ENCODE measurements at places on chromosomes 4 and X.

DNA sequence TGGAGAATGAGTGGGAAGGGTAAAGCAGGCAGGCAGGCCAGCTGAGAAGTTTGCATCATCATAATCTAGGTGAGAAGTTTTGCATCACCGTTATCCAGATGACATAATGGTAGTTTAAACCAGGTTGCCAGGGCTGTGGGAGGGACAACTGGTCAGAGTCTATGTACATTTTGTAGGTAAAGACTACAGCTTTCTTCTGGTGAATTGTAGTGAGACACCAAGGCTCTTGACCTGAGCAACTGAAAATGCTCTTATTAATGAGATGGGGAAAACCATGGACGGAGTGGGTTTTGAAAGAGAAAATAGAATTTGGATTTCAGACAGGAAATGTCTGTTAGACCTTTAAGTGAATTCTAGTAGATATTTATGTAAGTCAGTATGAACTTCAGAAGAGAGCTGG is 76.0 kb upstream of the VEGFC start:
- no peak for DNase-seq

DNA sequence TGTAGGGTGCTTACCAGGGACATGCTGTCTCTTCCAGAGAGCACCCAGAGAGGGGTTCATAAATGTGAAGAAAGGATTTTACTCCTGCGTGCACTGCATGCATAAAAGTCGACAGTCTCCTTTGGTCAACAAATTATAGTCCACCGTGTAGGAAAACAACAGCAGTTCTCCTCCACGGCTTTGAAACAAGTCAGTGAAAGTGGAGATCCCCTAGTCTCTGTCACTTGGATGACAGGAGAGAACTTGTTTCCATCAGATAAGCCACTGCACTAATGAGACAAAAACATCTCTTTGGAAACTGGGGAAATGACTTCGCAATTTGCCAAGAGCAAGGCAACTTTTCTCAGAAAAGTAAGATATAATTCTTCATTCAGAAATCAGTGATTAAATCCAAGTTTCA is 9.7 kb downstream of the UNC5C start:
- DNase-seq, result no peak

DNA sequence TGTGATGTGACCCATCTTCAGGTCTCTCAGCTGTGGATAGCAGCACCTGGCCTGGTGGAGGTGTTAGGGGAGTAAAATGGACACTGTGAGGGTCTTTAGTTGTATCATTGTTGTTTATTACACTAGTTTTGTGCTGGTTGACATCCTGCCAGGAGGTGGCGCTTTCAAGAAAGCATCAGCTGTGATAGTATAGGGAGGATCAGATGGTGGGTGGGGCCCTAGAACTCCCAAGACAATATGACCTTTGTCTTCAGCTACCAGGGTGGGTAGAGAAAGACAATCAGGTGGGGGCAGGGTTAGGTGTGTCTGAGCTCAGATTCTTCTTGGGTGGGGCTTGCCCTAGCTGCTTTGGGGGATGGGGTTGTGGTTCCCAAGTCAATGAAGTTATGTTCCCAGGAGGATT is 162.8 kb downstream of the PPP1R2C start:
- DNase-seq, result no peak

- no peak for DNase-seq
These were observed 270.4 kb downstream of the LDB2 start for GRCh38 chr4:16627999-16628398.

DNA sequence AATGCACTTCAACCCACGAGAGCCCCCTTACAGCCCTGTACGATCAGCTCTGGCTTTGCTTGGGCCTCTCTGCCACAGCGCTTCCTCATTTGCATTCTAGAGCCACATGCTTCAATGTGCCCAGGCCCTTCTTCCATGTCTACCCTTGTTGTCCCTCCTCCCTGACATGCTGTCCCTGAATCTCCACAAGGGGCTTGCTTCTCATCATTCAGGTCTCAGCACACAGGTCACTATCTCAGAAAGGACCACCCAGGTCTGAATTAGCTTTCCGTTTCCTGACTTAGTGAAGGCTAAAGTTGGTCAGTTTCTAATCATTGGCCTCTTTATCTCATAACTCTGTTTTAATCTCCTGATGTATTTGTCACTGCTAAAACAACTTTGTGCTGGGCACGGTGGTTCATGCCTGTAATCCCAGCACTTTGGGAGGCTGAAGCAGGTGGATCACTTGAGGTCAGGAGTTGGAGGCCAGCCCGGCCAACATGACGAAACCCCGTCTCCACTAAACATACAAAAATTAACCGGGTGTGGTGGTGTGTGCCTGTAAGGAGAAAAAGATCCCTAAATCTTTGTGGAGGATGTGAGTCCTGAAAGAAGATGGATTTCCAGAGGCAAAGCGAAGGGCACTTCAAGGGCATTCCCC is 17.9 kb upstream of the SLC34A2 start:
- DNase-seq, result no peak

- no peak for DNase-seq
These were observed 3.3 kb upstream of the SORCS2 start for GRCh38 chr4:7189066-7189465.

DNA sequence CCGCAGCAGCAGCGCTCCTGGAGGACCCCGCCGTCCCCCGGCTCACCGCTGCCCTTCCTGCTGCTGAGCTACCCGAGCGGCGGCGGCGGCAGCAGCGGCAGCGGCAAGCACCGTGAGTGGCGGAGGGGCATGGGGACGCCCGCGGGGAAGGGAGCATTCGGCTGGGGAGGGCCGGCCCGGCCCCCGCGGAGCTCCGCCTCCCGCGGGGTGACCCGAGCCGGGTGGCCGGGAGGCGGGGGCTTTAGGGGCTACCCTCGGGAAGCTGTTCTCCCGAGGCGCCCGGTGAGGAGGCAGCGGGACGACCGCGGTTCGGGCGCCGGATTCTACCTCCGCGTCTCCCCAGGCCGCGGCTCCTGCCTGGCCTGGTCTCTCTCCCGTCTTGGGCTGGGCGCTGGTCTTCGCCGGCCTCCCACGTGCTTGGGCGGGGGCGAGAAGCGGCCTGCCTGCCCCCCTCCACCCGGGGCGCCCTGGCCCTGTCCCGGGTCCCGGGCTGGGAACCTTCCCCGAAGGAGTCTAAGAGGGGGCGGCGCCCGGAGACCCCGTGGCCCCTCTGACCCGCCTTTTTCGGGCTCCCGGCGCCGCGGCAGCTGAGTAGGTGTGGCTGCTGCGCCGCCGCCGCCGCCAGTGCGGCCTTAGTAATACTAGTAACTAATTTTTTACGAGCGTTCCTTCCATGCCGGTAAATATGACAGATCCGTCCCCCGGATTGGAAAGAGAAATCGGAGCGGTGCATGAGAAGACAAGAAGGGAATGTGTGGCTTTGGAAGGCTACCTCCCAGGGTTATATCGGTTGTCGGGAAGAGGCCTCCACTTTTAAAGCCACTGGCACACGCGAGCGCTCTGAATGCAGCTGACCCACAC is 16.4 kb upstream of the RUFY3 start:
- DNase-seq, result peak; percentile 61

GRCh38 chr4:105520819-105521790 is 31.3 kb upstream of the ARHGEF38 start:
- no peak for DNase-seq

GRCh38 chr4:16106956-16107355 is 23.1 kb upstream of the PROM1 start:
- DNase-seq, result no peak

DNA sequence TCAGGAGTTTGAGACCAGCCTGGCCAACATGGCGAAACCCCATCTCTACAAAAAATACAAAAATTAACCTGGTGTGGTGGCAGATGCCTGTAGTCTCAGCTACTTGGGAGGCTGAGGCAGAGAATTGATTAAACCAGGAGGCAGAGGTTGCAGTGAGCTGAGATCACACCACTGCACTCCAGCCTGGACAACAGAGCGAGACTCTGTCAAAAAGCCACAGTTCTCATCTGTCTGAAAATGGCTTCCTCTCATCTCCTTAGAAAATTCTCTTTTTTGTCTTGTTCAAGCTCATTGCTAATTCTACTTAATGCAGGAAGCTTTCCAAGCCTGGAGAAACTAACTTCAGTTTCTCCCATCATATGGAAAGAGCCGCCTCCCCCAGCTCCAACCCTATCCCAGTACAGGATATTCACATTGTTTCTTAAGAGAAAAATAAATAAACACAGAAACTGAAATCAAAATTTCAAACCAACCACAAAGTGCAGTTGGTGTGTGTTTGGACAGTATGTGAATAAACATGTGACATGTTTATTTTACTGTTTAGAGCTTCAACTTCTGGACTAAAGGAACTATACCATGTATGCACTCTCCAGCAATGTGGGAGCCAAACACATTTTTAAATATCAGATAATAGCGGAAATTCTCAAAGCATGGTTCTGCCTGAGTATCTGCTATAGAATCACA is 55.0 kb upstream of the GAB1 start:
- no peak for DNase-seq

DNA sequence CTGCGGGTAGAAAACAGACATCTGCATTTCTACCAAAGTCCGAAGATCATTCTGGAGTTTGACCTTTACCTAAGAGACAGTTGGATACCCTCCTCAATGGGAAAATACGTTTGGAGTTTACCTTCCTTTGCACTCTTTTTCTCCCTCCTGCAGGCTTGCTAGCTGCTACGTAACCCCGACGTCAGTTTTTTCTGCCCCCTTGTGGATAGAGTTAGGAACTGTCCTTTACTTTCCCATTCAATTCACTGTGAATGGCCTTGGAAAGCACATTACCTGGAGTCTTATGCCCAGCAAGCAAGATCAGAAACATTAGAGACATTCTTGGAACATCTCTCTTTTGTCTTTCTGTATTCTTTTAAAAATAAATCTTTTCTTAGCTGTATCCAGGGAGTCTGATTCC is 250.7 kb downstream of the NAP1L3 start:
- no peak for DNase-seq

GRCh38 chrX:13265549-13266132 is 54.2 kb downstream of the ATXN3L start:
- DNase-seq, result no peak

DNA sequence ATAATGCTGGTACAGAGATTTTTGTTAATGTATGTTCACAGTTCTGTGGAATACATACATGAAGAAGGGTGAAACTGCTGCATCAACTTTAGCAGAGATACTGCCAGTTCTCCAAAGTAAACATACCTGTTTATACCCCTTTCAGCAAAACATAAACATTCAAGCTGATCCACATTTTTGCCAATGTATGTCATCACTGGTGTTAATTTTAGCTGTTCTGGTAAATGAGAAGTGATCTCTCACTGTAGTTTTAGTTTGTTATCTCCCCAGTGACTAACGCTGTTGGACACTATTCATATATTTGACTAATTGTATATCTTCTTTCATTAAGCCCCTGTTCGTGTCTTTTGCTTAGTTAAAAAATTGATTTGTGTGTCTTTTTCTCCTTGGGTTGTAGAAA is 82.0 kb downstream of the HAUS3 start:
- DNase-seq, result no peak

GRCh38 chrX:30888526-30889146 is 418 bp downstream of the TAB3 start:
- no peak for DNase-seq

GRCh38 chr4:101989551-101989950 is 199.0 kb downstream of the BANK1 start:
- DNase-seq, result no peak

GRCh38 chrX:153902385-153902784 is 2.1 kb upstream of the AVPR2 start:
- no peak for DNase-seq

GRCh38 chr4:69122476-69122875 is 26.2 kb downstream of the UGT2B7 start:
- DNase-seq, result no peak

DNA sequence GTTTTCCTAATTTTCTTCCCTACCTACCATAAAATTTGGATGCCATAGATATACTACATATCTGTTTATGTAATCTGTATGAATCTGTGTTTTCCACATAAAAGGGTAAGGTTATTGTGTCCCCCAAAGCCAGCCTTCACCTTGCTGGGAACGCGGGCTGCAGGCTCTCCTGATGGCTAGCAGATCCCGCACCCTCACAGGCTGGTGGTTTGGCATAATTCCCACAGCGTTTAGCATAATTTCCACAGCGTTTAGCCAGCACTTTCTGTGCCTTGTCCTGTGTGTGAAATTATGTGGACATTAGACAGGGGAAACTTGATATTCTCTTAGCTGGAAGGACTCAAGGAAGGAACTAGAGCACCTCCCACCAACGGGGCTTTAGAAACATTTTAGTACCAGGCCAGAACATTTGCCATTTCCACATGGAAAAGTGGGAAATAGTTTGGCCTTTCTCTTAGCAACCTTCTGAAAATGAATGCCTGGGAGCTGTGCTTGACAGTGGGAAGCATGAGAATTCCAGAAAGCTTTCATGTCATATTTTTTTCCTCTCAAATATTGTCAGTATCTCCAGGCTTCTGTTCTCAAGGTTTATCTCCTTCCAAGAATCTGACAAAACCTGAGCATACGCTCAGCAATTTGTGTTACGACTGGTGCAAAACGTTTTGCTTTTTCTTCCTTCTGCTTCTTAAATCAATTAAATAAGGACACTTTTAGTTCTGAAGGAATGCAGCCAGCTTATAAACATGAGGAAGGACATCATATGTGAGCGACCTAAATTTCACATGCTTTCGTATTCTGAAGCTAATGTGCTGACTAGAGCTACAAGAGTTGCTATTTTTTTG is 67.9 kb downstream of the STK32B start:
- no peak for DNase-seq

- no peak for DNase-seq
These were observed 555.6 kb upstream of the FRG1 start for GRCh38 chr4:189385098-189385497.

DNA sequence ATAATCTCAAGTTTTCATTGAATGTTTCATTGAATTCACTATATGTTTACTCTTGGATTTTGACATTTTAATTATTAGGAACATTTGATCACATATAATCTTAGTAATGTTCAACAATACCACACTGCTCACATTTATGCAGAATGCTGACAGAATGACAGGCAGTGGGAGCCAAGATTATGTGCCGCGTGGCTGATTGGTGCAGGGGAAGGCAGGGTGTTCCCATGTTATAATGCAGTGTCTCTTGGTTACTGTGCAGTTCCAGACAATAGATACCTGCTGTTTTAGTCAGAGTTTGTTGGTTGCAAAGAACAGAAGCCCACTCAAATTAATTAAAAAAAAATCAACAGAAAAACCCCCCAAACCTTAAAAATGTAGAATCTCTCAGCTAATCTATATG is 33.0 kb downstream of the FHIP1A start:
- no peak for DNase-seq

- DNase-seq, result no peak
These were observed 39.6 kb downstream of the KLF3 start for GRCh38 chr4:38703635-38704034.

DNA sequence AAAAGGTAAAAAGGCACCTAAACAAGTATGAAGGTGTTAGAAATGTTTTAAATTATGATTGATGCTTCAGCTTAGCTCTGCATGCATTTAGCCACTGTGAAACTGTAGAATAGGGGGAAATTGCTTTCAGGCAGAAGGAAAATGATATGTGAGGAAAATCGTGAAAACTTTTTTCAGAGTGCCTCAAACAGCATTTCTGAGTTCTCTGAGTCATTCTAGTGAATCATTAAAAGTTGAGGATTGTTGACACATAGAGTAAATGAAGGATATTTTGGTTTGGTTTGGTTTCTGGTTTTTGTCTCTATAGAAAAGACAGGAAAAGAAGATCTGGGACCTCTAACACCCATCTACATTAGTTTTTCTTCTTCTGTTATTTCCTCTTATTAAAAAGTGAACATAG is 332.5 kb upstream of the TRAM1L1 start:
- DNase-seq, result no peak

GRCh38 chrX:102966701-102967100 is 29.6 kb downstream of the RAB40AL start:
- DNase-seq, result no peak

Data from stimulated activated CD8-positive, alpha-beta memory T cell treated with anti-CD3 and anti-CD28 coated beads, Interleukin-4, amount 100 ng/mL, for 24 hours (primary cell).